ENCODE measurements at places on chromosomes 7 and 10.

GRCh38 chr7:91162436-91162835 is 101.8 kb upstream of the FZD1 start:
- DNase-seq, result no peak

DNA sequence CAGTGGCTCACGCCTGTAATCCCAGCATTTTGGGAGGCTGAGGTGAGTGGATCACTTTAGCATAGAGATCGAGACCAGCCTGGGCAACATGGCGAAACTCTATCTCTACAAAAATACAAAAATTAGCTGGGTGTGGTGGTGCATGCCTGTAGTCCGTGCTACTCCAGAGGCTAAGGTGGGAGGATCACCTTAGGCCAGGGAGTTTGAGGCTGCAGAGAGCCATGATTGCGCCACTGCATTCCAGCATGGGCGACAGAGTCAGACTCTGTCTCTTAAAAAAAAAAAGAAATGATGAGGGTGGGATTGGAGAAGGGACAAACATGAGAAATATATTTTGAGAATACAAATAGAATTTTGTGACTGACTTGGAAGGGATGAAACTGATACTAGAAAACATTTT is 76.9 kb downstream of the SHOC2 start:
- no peak for DNase-seq

- DNase-seq, result no peak
These were observed 167.9 kb upstream of the PRSS1 start for GRCh38 chr7:142581341-142581740.

- no peak for DNase-seq
These were observed 53.7 kb upstream of the ZRANB1 start for GRCh38 chr10:124888262-124888661.

- DNase-seq, result no peak
These were observed 6.6 kb downstream of the EEPD1 start for GRCh38 chr7:36159618-36160017.

- DNase-seq, result no peak
These were observed 92.0 kb downstream of the MDFIC start for GRCh38 chr7:115013886-115014285.

DNA sequence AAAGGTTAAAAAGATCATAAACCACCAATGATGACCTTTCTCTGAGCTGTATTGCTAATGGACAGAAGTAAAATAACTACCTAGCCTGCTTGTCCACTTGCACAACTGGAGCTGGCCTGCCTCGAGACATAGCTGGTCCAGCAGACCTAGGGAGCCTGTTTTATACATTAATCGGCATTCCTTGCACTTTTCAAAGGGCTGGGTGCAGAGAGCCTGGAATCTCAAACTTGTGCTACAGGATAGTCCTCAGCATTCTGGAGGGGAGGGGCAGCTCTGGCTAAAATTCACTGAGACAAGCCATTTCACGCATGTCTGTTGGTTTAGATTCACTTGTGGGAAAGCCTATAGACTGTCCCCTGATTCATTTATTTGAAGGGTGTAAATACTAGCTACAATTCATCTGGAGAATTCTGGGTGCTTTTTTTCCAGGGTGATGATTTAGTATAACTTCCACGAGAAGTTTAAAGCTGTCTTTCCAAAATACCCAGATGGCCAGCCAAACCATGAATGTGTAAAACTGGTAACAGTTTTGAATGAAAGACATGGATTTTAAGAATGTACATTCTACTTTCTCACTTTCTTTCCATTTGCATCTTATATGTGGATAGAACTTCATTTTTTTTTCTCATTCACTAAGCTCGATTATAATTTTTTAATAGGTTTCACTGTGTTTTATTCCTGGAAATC is 389.4 kb downstream of the KCNMA1 start:
- no peak for DNase-seq

GRCh38 chr10:77313066-77313750 is 324.4 kb downstream of the KCNMA1 start:
- DNase-seq, result no peak

DNA sequence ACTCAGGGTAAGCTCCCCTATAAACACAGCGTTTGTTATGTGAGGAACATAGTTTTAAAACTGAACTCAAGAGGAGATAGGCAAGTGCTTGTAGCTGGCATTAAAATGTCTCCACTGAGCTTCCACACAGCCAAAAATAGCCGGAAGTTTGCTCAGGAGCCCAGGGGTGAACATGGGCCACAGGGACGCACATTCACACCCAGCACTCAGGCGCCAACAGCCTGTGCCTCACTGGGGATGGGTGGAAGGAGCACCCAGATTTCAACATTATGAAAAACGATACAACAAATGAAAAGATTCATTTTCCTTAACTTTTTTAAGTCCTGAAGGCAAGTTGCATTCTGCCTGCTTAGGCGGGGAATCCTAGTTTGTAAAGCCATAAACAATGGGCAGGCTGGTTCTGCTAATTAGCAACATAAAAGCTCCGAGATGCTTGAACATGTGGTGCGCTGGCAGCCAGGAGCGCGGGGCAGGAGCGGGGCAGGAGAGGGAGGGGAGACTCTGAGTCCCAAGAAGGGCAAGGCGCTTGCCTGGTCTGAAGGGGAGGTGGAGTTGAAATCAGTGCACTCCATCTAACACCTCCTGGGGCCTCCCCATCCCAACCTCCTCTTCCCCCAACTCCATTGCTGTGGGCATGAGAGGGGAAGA is 235.9 kb downstream of the COBL start:
- no peak for DNase-seq

DNA sequence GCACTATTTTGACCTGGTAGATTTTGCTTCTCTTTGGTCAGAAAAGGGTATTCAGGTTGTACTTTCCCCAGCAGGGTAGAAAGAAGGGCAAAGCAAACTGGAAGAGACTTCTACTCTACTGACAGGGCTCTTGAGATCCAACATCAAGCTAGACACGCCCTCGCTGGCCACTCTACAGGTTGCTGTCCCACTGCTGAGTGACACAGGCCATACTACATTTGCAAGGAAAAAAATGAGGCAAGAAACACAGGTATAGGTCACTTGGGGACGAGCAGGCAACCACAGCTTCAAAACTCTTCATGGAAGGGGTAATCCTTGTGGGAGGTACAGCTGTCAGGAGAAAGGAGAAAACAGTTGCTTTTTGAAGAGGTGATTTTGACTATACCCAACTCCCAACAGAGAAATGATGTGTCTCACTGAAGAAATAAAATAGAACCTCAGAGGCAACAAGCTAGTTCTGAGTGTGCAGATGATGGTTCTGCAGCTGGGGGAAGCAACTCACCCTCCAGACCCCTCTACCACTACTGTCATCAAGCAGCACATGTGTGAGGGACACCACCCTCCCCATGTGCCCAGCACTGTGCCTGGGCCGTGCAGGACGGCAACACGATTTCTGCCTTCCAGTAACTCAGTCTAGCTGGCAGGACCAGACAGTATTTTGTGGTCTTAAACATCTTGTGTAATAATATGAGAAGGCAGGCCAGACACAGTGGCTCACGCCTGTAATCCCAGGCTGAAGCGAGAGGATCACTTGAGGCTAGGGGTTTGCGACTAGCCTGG is 16.3 kb downstream of the AKR1B1 start:
- DNase-seq, result no peak

- DNase-seq, result no peak
These were observed 22.4 kb upstream of the IFIT1B start for GRCh38 chr10:89355394-89355931.

DNA sequence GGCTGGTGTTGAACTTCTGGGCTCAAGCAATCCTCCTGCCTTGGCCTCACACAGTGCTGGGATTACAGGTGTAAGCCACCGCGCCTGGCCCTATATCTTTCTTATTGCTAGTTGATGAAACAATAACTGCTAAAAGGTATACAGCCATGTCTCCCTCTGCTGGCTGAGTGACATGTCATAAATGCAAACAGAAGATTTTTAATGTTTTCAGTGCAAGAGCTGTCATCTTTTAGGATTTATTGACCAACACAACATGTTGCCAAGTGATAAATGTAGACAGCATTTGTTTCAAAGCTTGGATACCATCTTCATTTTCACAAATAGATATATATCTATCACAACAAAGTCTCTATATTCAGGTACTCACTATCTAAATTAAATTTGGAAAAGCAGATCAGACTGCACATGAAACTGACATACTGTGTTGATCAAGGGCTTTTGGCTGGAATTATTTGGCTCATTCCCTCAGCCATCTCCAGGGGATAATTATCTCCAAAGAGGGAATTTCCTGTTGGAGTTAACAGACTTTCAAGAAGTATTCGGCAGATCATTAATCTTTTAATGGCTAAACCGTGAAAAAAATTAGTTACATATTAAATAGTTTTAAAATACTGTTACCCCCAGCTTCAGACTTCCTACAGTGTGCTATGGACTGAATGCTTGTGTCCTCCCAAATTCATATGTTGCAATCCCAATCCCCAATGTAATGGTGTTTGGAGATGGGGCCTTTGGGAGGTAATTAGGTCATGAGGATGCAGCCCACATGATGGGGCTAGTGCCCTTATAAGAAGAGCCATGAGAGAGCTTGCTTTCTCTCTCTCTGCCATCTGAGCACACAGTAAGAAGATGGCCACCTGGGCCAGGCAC is 41.3 kb upstream of the SRPK2 start:
- peak; percentile 6 for DNase-seq

DNA sequence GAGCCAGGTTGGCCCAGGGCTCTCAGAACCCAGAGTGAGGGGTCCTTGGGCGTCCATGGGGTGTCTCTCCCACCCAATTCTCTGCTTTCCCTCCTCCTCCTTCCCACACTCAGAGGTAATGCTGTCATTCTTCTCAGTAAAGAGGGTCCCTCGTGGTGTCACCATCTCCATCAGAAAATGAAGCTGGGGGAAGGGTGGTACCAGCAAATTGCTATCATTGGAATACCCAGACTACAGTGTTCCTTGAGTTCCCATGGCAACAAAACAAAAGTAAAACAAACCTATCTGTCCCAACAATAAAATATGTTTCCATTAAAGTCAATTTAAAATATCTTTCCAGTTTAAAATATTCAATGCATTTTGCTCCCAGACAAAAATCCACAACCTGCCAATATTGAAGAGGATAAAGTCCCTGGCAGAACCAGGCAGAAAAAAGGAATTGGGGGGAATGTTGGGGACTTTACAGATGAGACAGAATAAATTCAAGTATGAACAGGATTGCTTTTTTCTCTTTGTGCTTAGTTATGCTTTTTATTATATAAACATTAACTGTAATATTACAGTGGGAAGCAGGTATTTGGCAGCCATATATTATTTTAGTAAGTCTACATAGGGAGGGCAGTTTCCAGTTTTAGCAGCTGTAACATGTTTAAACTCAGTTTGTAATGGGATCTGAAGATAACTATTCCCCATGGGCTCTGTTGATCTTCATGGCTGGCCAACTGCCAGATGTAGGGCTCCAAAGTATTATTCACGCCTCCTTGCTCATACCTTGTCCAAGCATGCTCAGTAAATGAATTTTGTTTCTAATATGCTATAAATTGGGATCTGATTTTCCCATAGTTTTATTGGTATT is 182.1 kb downstream of the ARID5B start:
- DNase-seq, result no peak

DNA sequence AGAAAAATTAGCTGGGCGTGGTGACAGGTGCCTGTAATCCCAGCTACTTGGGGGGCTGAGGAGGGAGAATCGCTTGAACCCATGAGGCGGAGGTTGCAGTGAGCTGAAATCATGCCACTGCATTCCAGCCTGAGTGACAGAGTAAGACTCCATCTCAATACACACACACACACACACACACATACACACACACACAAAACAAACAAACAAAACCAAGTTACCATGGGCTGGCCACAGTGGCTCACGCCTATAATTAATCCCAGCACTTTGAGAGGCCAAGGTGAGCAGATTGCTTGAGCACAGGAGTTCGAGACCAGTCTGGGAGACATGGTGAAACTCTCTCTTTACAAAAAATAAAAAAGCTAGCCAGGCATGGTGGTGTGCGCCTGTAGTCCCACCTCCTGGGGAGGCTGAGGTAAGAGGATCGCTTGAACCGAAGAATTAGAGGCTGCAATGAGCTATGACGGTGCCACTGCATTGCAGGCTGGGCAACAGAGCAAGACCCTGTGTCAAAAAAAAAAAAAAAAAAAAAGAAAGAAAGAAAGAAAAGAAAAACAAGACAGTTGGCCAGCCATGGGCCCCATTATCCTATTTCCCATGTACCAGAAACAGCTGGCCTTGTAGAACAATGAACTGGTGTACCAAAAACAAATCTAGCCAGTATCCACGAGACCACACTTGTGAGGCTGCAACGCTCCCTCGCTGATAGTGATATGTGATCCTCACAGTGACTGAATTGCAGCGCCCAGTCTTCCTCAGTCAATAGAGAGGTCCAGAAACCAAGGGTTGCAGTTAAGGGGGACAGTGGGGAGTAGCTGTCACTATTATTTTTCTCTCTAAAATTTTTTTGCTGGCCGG is 6.6 kb upstream of the AGFG2 start:
- no peak for DNase-seq

DNA sequence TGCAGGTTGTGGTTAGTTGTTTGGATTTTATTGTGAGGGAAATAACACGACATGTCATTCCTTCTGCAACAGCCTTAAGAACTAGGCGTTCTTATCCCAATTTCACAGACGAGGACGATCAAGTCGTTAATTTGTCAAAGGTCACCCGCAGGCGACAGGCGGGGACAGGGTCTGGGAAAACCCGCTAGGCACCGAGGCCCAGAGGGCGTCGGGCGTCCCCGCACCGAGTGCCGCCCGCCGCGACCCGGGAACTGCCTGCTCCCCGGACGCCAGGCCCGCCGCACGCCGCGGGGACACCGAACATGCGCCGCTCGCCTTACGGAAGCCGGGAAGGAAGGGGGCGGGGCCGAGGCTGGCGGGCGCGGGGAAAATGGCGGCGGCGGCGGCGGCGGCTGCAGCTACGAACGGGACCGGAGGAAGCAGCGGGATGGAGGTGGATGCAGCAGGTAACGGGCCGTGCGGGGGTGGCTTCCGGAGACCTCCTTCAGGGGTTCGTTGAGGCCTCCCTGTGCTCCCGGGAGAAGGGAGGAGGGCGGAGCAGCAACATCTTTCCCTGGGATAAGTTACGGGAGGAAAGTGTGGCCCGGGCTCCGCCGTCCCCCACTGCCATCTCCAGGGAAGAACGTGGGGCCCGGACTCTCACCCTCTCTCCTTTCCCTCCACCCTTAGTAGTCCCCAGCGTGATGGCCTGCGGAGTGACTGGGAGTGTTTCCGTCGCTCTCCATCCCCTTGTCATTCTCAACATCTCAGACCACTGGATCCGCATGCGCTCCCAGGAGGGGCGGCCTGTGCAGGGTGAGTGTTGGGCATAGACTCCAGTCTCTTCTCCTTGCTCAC is at the start of gene COPS6:
Gene COPS6 (plus strand): TSS at position 349 of the 837 bp plus-strand sequence. CDS start 22 bp downstream, at position 371.
- peak; percentile 10 for DNase-seq

DNA sequence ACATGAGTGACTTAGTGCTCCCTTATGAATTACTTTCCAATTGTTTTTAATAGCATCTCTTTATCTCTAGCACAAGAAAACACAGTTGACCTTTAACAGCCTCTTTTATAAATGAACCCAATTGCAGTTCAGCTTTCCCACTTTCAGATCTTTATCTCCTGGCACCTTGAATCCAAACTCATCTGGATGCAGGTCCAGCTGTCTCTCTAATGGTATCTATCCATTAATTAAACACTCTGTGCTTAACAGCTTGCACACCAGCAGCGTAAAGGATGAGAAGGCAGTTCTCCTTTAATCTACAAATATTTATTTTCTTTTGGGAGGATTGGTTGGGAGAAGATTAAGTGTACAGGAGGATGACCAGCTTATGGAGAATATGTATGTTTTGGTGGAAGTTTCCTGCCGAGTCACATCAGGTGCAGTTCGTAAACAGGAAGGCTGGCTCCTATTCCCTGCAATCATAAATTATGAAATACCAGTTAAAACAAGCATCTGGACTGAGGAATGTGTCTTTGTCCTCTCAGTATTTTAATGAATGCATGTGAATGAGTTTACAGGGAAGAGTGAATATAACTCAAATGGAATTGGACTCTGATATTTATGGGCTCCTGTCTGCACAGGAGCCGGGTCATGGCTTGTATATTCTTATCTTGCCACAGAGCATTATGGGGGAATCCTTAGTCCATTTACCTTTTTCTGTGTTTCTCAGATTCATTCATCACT is 232.7 kb downstream of the PHF14 start:
- DNase-seq, result no peak

Data from KG1 (cell line).